ENCODE measurements at places on chromosomes 7 and 10.

- DNase-seq = no peak
Measured at GRCh38 chr10:68047554-68048327, 27.3 kb downstream of the HERC4 start.

GRCh38 chr10:20363684-20364083 lies 533.4 kb downstream of the NEBL start:
- no peak for DNase-seq

DNA sequence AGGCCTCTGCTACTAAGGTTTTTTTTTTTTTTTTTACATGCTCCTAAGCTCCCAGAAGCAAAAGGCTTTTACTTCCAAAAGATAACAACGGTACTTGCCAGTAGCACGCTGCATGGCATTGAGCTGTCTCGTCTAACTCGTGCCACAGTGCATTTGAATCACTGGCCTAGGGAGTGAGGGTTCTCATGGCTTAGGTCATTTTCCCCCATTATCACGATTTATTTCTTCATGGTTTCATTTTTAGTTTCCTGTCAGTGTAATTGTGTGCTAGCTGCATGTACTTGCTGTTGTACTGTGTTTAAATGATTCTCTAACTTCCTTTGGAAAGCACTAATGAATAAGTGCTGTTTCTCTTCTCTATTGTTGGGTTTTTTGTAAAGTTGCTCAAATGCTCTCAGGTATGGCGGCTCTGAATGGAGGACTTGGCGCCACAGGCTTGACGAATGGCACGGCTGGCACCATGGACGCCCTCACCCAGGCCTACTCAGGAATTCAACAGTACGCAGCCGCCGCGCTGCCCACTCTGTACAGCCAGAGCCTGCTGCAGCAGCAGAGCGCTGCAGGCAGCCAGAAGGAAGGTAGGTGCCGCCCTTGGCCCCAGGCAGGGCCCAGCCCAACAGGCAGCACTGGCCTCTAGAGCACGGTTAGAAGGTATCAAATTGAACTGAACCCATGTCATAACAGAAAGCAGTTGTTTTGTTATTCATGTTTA lies 290.5 kb downstream of the USP6NL start:
- no peak for DNase-seq

GRCh38 chr7:111677848-111678247 lies 115.6 kb upstream of the IMMP2L start:
- DNase-seq = no peak

- DNase-seq = no peak
Measured at GRCh38 chr7:47782022-47782421, 166.2 kb downstream of the PKD1L1 start.

DNA sequence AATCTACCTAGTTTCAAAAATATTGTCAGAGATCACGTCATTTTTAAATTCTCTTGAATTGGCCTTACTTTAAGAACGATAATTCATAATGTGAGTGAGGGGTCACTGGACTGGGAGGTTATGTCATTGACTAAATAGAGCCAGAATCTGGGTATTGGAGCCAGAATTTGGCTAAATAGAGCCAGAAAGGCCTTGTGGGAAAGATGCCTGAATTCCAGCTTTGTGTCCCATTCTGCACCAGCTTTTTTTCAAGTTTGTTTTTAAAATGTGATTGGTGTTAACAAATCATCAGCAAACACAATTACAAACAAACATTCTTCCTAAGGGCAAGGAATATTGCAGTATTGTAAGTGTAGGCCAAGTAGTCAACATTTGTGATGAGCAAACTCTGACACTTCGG lies 233.2 kb upstream of the PRKCQ start:
- no peak for DNase-seq

GRCh38 chr7:127820732-127821085 lies 168.7 kb downstream of the SND1 start:
- DNase-seq = no peak

- DNase-seq = no peak
Measured at GRCh38 chr10:70753841-70754621, 31.1 kb downstream of the TBATA start.

GRCh38 chr7:84637568-84638338 lies 443.2 kb upstream of the SEMA3A start:
- DNase-seq = no peak

Data from common myeloid progenitor, CD34-positive (primary cell).